Urothelium cell line (cell line): ENCODE measurements at places on chromosomes 5 and 9.
A peak's percentile ranks its signal among the peaks of the same experiment; 100 is the strongest.

- peak; percentile 58 for DNase-seq
These were observed 4.6 kb upstream of the ISL1 start for GRCh38 chr5:51378448-51379330.

DNA sequence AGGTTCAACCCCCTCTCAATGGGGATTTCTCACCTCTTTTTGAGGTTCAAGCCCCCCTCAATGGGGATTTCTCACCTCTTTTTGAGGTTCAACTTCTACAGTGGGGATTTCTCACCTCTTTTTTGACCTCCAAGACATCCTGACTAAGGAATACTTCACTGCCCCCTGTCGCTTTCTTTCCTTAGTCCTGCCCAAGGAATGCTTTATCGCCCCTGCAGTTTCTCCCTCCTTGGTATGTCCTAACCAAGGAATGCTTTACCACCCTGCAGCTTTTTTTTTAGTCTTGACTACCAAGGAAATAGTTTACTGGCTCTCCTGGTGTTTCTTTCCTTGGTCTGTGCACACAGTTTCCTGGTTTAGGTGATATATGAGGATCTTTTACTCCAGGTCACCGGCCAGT lies 9.6 kb upstream of the IRGM start:
- no peak for DNase-seq

DNA sequence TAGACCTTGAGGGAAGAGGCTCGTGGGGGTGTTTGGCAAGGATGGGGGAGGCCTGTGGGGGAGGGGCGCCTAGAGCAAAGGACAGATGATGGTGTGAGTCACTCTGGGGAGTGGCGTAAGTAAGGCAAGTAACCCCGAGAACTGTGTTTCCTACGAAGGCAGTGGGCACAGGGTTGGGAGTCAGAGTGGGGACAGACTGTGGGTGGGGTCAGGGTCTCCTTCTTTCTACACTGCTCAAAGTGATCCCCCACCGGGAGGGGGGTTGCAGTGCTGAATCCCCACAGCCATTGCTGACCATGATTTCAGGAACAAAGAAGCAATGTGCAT lies 136.8 kb downstream of the TENT4A start:
- no peak for DNase-seq

GRCh38 chr5:9268226-9268625 lies 277.6 kb downstream of the SEMA5A start:
- no peak for DNase-seq

- no peak for DNase-seq
These were observed 193.2 kb downstream of the GADD45G start for GRCh38 chr9:89797937-89798455.

DNA sequence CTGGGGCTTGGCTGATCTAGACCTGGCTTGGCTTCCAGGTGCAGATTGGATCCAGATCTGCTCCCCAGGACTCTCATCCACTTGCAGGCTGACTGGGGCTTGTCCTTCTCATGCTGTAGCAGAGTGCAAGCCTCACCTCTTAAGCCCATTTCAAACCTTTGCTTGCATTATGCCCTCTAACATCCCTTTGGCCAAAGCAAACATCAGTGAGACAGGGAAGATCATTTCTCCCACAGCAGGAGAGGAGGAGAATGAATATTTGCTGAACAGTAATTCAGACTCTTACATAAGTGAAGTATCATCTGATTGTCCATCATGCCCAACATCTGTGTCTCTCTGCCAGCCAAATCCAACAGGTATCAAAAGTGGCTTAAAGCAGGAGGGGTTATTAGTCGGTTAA lies 194.9 kb downstream of the C9orf152 start:
- DNase-seq = no peak
